ENCODE measurements at places on chromosomes 11 and 22. TPM values are rescaled to one million over a fixed set of nuclear protein-coding genes. Genes with fewer than 3 reads are reported as not detected.

Gene PPARA
- total RNA-seq = 9.2 TPM

GRCh38 chr11:121057922-121058321 lies 34.0 kb downstream of the TBCEL start:
- no peak for DNase-seq

- peak; percentile 63 for DNase-seq
Measured at GRCh38 chr22:26553056-26553752, 36.7 kb downstream of the TPST2 start.

DNA sequence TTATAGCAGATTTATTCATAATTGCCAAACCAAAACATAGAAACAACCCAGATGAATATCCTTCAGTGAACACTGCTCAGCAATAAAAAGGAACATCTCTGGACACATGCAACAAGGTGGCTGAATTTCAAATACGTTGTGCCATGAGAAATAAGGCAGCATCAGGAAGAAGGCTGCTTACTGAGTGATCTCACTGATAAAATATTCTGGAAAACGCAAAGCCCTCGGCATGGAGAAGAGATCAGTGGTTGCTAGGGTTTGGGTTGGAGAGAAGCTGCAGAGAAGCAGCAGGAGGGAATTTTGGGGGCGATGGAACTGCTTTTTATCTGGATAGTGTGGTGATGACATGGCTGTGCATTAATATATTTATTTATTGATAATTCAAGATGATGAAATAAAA lies 11.0 kb upstream of the SHANK2 start:
- no peak for DNase-seq

DNA sequence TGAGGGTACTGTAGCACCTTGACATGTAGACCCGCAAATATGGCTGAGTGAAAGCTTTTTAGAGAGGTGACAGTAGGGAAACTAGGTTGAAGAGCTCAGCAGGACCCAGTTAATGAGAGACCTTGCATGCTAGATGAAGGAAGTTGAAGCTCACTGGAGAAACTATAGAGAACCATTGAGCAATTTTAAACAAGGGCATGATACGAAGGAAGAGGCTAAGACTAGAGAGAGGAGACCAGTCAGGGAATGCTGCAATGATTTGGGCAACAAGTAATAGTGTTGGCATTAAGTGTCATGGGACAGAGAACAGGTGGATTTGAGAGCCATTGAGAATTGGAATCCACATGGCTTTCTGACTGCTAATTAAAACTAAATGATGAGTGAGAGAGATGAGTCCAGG lies 4.1 kb downstream of the OLFML1 start:
- no peak for DNase-seq
